Adipocyte (in vitro differentiated cells): ENCODE measurements at places on chromosomes 3 and 15.

GRCh38 chr3:117893001-117893400, 1141.6 kb downstream of the IGSF11 start:
- DNase-seq, result peak; percentile 59

DNA sequence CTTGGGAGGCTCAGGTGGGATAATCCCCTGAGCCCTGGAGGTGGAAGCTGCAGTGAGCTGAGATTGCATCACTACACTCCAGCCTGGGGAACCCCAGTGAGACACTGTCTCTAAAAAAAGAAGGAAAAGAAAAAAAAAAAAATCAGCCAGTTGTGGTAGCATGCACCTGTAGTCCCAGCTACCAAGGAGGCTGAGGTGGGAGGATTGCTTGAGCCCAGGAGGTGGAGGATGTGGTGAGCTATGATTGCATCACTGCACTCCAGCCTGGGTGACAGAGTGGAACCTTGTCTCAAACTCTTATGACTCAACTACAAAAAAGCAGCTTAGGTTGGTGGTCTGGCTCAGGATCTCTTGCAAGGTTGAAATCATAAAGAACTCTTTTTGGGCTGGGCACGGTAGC, 19.3 kb upstream of the GPX1 start:
- peak; percentile 43 for DNase-seq

DNA sequence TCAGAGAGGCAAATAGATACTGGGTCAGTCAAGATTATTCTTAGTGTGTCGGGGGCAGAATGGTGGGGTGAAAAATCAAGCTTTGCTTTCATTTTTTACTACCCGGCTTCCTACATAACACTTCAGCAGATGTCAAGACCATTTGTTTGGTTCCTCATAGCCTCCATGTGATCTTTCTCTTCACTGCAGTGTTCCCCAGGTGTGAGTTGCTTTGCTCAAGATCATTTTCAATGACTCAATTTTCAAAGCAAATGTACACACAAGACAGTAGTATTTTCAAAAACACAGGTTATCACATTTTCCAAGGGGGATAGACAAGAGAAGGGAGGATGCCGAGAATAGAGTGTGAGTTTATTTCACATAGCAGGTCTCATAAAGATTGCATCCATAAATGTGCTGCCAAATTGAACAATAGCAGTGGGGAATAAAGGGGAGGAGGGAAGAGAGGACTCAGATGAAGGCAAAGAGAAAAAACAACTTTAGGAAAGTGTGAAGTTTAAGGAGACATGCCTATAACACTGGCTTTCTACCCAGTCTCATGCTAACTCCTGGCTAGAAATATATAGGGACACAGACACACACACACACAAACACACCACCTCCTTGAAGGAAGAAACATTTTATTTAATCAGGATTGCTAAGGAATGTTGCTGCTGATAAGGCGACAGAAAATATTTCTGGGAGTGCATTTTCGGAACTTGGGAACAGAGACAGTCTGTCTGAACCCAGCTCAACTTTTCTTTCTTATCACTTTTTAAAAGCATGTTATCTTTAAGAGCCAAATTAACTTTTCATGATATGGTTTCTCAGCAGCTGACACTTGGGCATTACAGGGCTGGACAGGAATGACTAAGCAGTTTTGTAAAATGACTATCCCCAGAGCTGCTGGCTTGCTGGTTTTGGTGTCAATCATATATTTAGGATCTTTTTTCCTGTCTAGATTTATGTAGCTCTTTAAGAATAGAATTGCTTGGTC, 402.4 kb downstream of the RBMS3 start:
- DNase-seq, result peak; percentile 67

DNA sequence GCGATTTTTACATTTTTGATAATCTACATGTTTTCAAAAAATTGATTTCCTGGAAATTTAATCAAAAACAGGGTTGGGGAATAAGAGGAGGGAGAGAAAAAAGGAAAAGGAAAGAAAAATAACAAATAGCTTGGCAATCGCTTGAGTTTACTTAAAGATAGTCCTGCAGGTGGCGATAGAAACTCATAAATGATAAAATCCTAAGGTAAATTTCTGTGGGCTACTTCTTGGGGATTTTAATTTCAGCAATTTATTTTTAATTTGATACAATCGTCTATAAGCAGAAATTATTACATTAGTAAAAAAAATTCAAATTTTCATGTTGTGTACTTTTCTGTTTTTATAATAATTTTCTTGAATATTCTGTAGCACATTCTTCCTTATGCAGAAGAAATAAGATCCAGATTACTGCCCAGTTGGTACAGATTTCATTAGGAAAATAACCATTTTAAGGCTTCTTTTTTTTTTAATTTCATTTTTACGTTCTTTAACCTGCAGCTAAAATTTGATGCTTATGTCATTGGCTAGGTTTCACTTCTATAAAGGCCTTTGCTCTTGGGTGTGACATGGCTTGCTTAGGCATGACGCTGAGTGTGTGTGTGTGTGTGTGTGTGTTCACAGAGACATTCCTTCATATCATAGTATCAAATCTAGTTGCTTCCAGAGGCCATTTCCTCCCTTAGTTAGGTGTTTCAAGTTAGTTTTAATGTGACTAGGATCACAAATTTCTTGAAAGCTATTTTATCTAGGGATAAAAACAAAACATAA, 181.8 kb downstream of the MCTP2 start:
- DNase-seq, result peak; percentile 66

- peak; percentile 86 for DNase-seq
These were observed 64.2 kb upstream of the CMSS1 start for GRCh38 chr3:99753268-99753975.

DNA sequence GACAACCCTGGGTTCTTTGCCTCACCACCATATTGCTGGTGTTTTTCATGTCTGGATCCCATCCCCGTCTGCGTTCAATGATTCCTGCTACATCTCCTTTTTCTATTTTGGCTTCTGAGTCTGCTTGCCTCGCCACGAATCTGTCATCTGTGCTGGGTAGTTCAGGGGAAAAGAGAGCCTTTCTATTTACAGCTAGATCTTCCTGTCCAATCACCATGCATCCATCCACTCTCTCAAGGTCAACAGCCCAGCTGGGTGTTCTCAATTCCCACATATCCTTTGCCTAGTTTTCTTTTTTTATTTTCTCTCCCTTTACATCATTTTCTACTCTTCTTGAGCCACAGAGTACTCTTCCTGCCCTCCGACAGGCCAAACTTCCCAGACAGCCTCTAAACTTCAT, 104.8 kb upstream of the RAD18 start:
- no peak for DNase-seq

DNA sequence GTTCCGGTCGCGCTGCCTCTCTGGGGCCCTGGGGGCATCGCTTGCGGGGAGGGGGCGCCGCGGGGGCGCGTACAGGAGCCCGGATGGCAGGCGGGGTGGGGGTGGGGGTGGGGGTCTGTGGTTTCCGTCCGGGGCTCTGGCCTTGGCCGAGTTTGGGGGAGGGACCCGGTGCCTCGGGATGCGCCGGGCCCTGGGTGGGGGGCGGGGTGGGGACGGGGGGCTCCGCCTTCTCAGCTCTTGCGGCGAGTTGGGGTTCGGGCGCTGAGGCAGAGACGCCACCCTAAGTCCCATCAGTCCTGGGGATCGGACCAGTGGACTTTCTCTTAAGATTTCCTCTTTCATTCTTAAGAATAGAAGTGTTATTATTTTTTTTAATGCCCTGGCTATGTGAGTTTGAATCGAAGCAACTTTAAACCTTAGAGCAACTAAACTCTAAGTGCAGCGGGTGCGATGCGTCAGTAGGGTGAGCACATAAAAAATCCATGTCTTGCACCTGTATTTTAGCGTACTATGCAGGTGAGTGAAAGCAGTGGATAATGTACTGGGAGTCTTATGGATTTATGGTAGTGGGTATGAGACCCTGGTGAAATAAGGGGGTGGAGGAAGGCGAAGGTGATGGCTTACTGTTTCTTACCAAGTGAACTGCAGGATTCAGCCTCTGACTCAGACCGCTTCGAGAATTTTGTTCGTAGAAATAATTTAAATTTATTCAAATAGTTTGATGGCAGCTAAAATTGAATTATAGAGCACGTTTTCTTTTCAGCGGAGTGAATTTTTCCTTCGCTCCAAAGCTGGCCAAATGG, 762 bp downstream of the CTNNB1 start:
- DNase-seq, result peak; percentile 65

DNA sequence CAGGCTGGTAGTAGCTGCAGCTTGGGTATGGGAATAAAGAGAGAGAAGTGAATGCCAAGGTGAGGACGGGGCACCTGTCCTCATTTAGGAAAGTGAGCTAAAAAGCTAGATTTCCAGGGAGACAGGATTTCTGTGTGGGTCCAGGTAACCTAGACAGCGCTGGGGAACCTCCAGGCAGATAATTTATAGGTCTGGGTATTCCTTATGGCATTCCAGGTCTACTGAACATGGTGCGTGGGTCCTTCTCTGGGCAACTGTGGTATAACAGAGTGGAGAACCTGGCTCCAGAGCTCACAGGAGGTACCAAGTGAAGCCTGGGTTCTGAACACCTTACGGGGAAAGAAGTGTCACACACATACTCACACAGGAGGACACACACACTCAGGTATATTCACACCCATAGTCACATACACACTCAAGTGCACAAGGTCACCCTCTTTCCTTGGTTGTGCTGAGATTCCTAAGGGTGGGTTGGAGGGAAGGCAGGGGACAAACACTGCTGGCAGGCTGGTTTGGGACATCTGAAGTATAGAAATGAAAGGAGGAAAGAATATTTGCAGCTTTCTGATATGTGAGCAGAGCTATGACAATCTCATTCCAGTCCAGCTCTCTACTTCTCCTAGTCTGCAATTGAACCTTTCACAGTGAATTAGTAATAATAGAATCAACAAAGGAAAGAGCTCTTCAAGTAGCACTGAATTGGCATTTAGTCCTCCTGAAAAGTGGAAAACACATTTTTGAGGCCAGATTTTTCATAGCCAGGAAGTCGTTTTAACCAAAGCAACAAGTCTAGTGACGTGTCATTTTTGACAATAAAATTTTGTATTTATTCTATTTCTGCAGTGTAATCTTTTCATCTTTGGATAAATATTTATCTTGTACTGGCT, 37.4 kb upstream of the ITGA11 start:
- DNase-seq, result no peak

GRCh38 chr3:194275291-194275690, 75.8 kb downstream of the CPN2 start:
- DNase-seq, result peak; percentile 21

GRCh38 chr15:52013151-52013791, 5.7 kb upstream of the MAPK6 start:
- DNase-seq, result no peak

DNA sequence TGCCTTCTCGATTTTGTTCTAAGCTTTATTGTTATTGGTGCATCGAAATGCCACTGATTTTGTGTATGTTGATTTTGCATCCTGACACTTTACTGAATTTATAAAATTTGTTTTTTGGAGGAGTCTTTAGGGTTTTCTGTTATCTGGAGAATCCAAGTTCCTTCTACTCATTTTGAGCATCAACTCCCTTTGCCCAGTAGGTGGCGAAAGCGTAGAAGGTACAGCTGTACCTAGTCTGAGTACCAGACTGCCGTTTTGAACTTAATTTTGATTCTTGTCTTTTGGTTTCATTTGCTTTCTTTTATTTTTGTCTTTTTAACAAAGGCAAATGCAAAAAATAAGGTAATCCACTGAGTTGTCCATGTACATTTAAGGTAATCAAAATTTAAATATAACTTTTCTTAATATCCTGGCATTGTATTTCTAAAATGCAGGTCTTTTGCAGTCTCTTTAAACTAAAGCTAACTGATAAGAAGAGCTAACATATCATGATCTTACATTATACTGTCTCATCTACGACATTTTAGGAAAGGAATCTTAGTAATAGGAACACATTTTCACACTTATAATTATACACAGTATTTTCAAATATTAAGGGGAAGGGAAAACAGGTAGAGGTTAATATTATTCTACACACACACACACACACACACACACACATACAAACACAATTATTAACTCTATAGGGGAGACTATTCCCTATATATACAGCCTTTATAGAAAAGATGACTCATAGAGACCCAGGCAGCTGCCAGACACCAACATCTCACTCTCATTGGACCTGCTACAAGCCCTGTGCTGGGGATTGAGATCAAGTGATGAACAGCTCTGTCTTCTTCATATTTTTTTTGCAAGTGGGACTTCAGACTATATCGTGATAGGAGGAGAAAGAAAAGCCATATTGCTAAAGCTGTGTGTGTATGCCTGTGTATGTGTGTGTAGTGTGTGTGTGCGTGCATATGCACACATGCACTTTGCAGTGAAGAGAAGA, 71.8 kb downstream of the SYNPR start:
- DNase-seq, result peak; percentile 91

DNA sequence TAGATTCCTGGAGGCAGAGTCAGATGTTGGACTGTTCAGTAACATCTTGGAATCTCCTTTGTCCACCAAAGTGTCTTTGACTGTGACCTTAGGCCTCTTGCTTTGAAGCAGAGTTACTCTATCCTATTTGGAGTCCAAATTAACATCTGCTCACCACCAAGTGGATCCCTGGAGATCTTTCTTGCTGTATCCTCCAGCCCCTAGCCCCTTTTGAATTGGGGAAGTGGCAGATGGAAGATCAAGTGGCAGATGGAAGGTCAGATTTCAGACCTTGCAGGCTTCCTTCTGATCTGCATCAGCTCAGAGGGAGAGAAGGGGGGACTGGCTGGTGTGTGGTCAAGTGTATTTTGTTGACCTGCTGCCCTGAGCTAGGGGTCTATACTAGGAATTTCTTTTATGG, 125.0 kb upstream of the ROPN1 start:
- no peak for DNase-seq

DNA sequence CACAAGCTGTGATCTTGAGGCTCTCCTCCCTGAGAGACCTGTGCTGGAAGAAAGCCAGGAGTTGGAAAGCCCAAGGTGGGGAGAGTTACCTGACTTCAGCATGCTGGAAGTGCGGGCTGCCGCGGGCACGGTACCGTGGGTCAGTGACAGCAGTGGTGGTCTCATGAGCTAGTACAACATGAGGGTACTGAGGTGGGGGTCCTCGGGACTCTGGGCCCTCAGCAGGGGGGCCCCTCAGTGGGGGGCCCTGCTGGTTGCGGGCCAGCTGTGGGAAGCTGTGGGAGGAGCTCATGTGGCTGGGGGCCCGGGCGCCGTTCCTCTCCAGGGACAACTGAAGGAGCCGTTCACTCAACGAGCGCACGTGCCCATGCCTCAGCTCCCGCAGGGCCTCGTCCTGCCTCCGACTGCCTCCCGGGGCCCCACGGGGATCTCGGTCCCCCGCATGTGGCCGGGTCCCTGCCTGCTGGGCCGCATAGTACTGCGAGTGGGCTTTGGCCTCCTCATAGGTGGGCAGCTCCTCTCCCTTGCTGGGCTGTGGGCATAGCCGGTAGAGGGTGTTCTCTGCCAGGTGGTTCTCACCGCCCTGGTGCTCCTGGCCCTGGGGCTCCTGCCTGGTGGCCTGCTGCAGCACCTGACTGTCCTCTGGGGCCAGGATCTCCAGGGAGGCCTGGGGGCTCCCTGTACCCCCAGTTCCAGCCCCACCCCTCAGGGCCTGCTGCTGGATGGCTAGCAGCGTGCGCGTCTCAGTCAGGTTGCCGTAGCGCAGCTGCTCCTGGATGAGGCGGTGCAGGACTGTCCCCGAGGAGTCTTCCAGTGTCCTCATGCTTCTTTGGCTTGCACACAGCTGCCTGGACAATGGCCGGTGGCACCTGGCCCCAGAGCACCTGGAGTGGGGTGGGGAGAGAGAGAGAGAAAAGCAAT, 3.4 kb downstream of the AMOTL2 start:
- no peak for DNase-seq

GRCh38 chr3:105829229-105829628, 39.6 kb downstream of the CBLB start:
- no peak for DNase-seq

- DNase-seq, result no peak
These were observed 20.7 kb downstream of the GRIP2 start for GRCh38 chr3:14519406-14519805.
